ENCODE measurements at places on chromosomes 16 and 17.

- DNase-seq: no peak
Observed at GRCh38 chr17:15483431-15483830, 16.0 kb upstream of the CDRT4 start.

GRCh38 chr17:28368915-28369683, 1.0 kb downstream of the VTN start:
- DNase-seq: no peak

DNA sequence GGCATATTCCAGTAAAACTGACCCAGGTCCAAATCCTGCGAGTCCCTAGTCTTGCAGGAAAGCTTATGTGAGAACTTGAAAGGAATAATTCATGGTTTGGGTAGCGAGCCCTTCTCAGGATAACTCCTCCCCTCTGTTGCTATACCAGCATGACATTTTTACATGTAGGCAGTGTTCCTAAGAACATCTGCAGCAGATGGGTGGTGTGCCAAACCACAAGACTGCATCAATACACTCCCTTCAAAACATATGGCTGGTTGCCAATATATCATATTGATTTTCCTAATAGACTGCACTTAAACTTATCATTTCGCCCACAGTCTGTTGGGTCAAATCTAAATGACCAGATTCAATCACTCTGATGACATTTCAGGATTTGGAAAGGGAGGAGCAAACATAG, 19.9 kb downstream of the PSME3IP1 start:
- DNase-seq: no peak

DNA sequence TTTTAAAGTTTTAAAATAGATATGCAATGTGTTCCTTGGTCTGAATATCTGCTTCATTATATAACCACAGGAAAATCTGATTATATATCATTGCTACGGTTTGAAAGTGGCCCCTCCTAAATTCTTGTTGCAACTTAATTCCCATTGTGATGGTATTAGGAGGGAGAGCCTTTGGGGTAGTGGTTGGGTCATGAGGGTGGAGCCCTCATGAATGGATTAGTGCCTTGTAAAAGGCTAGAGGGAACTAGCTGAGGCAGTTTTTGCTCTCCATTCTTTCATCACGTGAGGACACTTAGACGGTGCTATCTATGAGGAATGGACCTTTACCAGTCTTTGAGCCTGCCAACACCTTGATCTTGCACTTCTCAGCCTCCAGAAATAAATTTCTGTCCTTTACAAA, 7.6 kb downstream of the ABCA6 start:
- no peak for DNase-seq

GRCh38 chr16:4651827-4652226, 27.2 kb downstream of the MGRN1 start:
- no peak for DNase-seq

- DNase-seq: no peak
Observed at GRCh38 chr16:56848955-56849689, 15.9 kb upstream of the SLC12A3 start.

GRCh38 chr17:78766225-78766624, 15.8 kb downstream of the CYTH1 start:
- no peak for DNase-seq

DNA sequence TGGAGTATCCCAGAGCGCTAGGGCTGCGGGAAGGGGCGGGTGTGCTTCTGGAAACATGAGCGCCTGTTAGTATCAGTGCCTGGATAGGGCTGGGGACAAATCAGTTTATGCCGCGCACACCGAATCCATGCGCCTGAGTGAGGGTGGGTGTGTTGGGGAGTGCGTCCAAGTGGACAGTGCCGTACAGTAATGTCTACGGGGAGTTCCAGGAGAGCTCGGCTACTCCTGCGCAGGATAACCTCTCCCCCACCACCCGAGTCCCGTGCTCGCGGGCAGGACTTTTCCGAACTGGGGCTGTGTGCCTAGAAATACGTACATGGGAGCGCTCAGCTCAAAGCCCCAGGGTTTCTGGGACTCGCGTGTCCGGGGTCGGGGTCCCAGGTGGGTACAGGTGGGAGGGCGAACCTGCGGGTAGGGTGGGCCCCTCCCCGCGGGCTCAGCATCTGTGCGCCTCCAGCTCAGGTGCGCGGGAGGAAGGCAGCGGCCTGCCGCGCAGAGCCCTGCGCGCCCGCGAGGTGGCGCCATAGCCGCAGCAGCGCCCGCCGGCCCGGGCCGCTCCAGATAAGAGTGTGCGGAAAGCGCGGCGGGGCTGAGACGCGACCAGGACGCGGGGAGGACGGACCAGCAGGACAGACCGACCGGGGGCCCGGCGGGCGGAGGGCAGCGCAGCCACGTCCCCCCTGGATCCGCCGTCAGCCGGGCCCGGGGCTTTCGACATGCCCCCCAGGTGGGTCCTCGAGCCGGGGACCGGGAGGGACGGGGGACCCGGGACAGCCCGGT, at the start of gene HIC1:
Gene HIC1, plus strand, starts transcription at position 592 of the 780 bp plus-strand sequence. CDS start 1,588 bp downstream, outside the sequence.
- peak; percentile 62 for DNase-seq

DNA sequence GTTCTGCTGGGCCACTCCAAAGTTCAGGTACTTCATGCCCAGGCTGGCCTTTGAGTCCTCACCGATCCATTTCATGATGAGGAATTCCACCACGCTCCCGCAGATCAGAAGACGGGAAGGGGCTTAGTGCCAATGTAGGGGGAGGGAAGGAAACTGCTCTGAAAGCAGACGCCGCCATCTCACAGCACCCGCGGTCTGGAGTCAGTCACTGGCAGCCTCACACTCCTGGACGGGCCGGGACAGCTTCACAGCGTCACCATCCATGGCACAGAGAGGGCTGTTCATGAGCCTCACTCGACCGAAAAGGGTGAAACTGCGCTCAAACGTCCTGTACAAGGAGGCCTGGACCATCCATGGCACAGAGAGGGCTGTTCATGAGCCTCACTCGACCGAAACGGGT, 62.0 kb downstream of the RPH3AL start:
- DNase-seq: no peak

- DNase-seq: no peak
Observed at GRCh38 chr16:59397638-59398037, 663.5 kb upstream of the GOT2 start.

- no peak for DNase-seq
Observed at GRCh38 chr16:64098451-64098850, 1023.4 kb downstream of the CDH11 start.

DNA sequence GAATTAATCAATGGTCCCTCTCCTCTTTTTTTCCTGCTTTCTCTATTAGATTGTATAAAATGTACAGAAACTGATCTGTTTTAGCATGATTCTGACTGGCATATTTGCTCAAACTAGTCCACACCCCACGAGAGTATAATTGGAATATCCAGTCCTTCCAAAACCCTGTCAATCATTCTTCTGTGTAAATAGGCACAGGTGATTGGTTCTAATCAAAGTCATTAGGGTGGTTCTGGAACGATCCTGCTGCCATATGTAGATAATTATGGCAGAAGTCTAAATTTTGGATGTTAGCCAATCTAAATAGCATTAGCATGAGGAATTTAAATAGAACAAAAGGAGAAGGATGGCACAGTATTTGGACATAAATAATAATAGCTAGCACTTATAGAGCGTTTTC, 165.7 kb downstream of the SHISA6 start:
- no peak for DNase-seq

GRCh38 chr16:25950586-25951281, 259.0 kb downstream of the HS3ST4 start:
- no peak for DNase-seq

GRCh38 chr17:351875-352420, 659 bp downstream of the RPH3AL start:
- DNase-seq: no peak

DNA sequence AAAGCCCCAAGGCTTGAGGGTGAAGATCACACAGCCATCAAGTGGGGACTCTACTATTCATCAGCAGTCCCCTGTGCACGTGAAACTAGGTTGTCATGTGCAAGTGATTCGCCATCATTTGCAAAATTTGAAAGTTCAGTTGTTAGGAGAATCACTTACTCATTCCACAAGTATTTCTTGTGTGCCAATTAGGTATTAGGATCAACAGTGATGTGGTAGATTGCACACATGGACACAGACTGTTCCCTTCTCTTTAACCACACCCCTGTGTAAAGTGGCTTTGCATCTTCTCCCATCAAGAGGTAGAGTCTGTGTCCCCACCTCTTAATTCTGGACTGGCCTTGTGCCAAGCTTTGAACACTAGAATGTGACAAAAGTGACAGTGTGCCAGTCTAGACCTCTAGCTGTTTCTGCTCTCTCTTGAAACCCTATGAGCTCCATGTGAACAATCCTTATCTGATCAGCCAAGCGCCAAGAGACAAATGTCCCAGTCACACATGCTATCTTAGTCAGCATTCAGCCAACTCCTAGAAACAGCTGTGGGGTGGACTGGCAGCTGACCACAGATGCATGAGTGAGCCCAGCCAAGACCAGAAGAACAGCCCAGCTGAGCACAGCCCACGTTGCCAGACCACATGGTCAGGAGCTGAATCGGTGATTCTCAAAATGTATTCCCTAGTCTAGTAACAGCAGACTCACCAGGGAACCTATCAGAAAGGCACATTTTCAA, 31.5 kb upstream of the SHISA9 start:
- no peak for DNase-seq

DNA sequence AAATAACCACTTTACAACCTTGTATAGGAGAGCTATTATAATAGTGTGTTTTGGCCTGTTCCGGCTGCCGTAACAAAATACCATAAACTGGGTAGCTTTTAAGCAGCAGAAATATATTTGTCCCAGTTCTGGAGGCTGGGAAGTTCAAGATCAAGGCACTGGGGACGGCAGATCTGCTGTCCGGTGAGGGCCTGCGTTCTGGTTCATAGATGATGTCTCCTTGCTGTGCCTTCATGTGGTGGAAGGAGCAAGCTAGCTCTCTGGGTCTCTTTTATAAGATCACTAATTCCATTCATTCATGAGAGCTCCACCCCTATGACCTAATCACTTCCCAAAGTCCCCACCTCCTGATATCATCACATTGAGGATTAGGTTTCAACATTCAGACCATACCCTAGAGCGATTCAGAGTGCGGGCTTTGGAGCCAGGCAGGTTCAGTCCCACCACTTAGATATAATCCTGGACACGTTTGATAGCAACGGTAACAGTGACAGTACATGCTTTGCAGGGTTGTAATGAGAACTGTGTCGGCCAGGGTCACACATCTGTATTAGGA, 76.2 kb upstream of the ZFHX3 start:
- no peak for DNase-seq

- peak; percentile 43 for DNase-seq
Observed at GRCh38 chr16:30063893-30064728, 1.4 kb upstream of the ALDOA start.

DNA sequence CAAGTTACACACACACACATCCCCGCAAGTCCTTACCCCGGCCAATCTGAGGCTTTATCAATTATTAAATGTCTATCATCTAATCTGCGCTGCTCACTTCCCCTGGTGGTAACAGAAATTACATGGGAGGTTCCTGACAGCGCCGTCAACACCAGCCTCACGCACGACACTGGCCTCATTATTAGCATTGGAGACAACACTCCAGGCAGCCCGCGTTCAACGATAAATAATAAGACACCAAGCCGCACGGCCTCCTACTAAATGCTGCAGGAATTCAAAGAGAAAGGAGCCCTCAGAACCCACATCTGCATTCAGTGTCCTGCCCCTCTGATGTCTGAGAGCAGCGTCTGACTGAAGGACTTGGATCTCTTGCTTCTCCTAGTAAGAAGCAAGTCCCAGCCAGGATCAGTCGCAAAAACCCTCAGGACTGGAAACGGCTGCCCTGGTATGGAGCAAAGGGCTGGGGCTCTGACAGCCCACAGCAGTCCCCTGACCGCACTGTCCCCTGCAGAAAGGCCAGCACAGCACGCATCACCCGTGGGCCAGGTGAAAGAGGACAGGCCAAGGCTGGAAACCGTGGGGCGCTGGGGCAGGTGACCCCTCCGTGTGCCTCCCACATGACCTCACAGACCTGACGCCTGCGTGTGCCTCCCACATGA, 7.6 kb upstream of the RPH3AL start:
- no peak for DNase-seq

DNA sequence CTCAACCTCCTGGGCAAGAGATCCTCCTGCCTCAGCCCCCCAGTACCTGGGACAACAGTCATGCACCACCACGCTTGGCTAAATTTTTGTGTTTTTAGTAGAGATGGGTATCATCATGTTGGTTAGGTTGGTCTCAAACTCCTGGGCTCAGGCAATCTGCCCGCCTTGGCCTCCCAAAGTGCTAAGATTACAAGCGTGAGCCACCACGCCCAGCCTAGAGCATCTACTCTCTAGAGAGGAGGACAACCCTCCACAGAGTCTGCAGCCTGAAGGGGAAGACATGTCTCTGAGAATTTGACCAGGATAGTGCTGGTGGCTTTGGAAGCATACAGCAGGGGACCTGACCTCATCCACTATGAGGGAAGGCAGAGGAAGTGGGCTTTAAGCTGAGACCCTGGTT, 4.7 kb upstream of the GRB2 start:
- no peak for DNase-seq

GRCh38 chr16:68704232-68704867, 32.7 kb upstream of the CDH1 start:
- peak; percentile 60 for DNase-seq

DNA sequence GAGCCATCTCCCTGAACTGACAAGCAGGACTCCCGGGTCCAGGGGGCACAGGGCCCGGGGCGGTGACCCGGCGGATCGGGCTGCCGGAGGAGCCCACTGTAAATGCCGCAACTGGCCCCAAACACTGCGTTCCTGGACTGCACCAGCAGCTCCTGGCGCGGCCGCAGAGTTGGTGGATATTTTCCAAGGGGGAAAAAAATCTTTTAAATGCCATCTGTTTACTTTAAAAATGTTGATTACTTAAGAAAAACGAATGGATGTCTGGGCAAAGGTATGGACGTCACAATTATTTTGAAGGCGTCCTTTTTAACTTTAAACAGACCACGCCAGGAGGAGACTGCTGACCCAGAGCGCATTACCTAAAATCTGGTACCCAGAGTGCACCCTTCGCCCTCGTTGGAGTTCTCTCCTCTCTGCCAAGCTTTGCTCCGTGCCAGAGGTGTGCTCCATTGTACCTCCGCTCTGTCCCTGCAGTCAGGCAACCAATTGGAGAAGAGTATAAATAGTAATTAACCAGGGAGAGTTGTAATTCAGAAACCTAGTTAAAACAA, 3.4 kb downstream of the HS3ST3B1 start:
- DNase-seq: no peak

DNA sequence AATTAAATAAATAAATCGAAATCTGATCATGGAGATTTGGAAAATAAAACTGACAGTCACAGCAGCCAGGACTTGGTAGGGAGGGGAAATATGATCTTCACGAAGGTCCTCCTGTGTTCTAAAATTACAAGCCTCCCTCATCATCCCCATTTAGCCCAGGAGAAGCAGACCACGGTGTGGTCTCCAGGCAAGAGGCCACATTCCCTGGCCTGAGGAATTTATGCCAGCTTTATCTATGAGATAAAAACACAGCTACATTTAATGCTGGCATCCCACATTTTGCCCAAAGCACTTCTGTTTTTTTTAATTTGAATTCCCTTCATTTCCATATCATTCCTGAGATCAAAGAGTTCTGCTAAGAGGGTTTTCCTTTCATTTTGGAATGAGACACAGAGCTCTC, 43.2 kb downstream of the ABCC12 start:
- no peak for DNase-seq

DNA sequence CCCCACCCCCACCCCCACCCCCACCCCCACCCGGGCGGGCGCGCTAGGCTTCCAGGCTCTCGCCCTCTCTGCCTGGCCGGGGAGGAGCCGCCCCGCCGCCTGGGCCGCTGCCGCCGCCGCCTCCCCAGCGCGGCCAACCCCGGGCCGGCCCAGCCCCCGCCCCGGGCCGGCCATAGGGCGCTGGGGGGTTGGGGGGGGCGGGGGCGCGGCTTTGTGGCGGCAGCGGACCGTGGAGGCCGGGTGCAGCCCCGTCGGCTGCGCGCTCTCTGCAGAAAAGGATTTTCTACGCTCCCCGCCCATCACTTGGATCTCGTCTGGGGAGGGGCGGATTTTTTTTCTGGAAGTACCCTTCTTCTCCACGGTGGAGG, 230.9 kb downstream of the MRTFB start:
- DNase-seq: no peak

All from activated CD4-positive, CD25-positive, alpha-beta regulatory T cell (primary cell).